Naive thymus-derived CD4-positive, alpha-beta T cell (primary cell): ENCODE measurements at places on chromosomes 13 and 19. TPM values are rescaled to one million over a fixed set of nuclear protein-coding genes. Genes with fewer than 3 reads are reported as not detected.

Gene RXFP2
- not detected for polyA plus RNA-seq

Gene CKM
- not detected for polyA plus RNA-seq

Gene TBXA2R
- 6.4 TPM for polyA plus RNA-seq

Gene BBC3
- polyA plus RNA-seq = 8.5 TPM

Gene ZIM2
- not detected for polyA plus RNA-seq

Gene LILRB4
- polyA plus RNA-seq = not detected

Gene PRTN3
- polyA plus RNA-seq = not detected

Gene S1PR5
- polyA plus RNA-seq = 0.53 TPM

Gene NCAN
- polyA plus RNA-seq = not detected
